ENCODE measurements at places on chromosomes 3 and 15. TPM values are rescaled to one million over a fixed set of nuclear protein-coding genes. Genes with fewer than 3 reads are reported as not detected.

- H3K4me3 ChIP-seq, result no peak overlapping the region
- H3K4me1 ChIP-seq, result no peaks in the 10 kb centered on the region
- no peaks in the 10 kb centered on the region for H3K27me3 ChIP-seq
- no peak overlapping the region for H3K27ac ChIP-seq
Measured at GRCh38 chr3:154011036-154011435, 110.2 kb upstream of the ARHGEF26 start.

DNA sequence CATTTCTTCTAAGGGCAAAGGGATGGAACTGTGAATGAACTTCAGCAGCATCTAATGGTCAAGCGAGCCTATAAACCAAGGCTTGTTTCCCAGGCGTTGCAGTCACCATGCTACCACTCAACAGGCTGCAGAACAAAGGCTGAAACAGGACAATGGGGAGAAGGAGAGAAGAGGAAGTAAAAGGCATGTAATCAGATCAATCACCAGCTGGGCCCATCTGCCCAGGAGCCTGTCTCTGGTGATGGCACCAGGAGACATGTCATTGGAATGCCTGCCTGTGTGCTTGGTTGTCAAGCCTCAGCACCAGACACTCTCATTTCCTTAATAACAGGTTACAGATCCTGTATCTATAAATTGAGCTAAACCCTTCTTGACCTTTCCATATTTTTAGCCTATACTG is 81.7 kb upstream of the UMPS start:
- no peaks in the 10 kb centered on the region for H3K36me3 ChIP-seq
- no peak overlapping the region for H3K27ac ChIP-seq
- no peak overlapping the region for H3K4me3 ChIP-seq
- DNase-seq, result no peak

DNA sequence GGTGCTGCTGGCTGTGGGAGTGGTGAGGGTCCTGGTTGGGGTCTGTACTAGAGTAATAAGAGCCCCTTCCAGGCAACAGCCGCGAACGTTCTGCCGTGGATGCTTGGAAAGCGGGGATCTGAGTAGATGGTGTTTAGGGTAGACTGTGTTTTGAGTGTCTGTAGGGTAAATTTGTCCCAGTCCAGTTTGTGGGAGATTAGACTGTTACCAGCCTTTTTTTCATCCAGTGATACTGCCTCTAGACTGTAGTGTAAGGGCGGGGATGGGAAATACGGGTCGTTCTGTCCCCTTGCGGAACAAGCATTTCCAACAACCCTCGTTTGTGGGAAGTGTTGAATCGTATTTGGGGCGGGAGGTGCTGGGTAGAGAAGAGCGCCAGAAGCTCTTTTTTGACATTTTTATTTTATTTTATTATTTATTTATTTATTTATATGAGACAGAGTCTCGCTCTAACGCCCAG is 424 bp downstream of the HAUS2 start:
- peaks cover 24% of the 10 kb centered on the region for H3K4me1 ChIP-seq
- H3K27ac ChIP-seq, result peak overlapping the region; percentile 92
- no peak for DNase-seq
- peak overlapping the region; percentile 88 for H3K4me3 ChIP-seq
- H3K36me3 ChIP-seq, result peaks cover 11% of the 10 kb centered on the region

THRB gene
- total RNA-seq, result 19.7 TPM

DNA sequence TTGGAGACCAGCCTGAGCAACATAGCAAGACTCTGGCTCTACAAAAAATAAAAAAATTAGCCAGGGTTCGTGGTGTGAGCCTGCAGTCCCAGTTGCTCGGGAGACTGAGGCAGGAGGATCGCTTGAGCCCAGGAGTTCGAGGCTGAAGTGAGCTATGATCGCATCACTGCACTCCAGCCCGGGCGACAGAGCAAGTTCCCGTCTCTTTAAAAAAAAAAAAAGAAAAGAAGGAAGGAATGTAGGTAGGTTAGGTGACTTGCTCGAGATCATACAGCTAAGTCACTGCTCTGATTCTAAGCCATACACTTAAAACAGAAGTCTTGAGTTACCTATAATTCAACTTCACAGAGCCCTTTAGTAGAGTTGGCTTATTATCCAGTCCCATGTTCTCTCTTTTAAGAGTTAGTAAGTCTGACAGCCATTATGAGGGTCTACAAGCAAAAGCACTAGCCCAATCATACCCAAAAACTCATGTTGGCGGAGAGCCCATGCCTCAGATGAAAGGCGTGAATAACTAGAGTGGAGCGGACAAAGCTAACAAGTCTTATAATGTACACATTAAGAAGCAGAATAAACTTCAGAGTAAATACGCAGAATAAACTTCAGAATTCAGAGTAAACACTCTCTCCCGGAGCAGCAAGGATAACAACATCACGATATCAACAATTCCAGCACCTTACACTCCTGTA is 768 bp downstream of the AAGAB start:
- peaks cover 15% of the 10 kb centered on the region for H3K4me1 ChIP-seq
- peak overlapping the region; percentile 92 for H3K27ac ChIP-seq
- peak overlapping the region; percentile 88 for H3K4me3 ChIP-seq
- DNase-seq, result no peak
- no peaks in the 10 kb centered on the region for H3K27me3 ChIP-seq
- no peaks in the 10 kb centered on the region for H3K36me3 ChIP-seq

CYP1A1 gene
- 2.4 TPM for total RNA-seq

DNA sequence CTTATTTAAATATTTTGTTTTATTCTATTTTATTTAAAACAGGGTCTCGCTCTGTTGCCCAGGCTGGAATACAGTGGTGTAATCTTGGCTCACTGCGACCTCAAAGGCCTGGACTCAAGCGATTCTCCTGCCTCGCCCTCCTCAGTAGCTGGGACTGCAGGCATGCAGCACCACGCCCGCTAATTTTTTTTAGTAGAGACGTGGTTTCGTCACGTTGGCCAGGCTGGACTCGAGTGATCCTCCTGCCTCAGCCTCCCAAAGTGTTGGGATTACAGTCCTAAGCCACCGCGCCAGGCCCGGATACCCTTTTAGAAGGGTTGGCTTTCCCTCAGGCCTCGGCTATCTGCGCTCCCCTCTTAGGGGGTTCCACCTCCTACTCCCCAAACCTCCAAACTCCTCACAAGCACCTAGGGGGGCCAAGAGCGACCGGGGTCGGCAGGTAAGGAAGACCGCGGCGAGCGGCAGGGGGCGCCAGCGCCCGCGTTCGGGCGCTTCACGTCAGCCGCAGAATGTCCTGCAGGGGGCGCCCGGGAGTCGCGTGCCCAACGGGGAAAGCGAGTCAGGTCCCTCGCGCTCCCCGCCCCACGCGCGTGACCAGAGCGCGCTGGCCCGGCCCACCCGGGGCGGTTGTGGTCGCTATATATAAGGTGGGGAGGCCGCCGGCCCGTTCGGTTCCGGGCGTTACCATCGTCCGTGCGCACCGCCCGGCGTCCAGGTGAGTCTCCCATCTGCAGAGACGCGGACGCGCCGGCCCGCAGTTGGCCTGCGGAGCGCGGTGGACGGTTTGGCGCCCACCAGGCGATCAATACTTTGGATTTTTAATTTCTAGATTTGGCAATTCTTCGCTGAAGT is 51.8 kb upstream of the GATM start:
- no peaks in the 10 kb centered on the region for H3K27me3 ChIP-seq
- DNase-seq, result peak; percentile 91
- H3K36me3 ChIP-seq, result no peaks in the 10 kb centered on the region
- peak overlapping the region; percentile 55 for H3K4me3 ChIP-seq
- H3K4me1 ChIP-seq, result no peaks in the 10 kb centered on the region
- H3K27ac ChIP-seq, result no peak overlapping the region

DNA sequence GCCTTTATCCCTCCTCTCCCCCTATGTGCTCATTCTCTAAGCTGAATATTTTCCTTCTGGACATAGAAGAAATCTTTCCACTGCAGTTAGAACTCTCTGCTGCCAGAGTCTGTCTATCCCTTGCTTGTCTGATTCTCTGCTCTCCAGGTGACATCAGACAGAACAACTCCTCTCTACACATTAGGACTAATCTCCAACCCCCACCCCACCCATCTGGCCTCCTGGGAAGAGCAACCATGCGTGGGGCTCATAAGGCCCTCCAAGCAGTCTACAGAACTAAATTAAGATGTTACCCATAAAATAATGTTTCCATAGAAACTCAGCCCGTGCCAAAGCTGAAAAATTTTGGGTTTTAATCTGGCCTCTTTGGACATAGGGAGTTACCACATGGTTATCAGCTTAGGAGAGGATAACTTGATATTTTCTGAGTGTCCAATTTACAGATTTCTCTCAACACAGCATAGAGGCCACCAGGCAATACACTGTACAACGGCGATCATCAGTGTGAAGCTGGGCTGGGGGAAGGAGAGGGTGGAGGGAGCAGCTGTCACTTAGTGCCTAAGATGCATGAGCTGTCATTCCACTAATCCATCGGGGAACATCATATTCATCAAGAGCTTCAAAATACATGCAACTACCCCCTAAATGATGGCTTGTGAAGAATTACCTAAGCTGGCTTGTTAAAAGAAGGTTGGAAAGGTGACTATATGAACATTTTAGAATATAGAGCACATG is 199.4 kb downstream of the CLSTN2 start:
- no peak for DNase-seq
- H3K4me3 ChIP-seq, result no peak overlapping the region
- no peaks in the 10 kb centered on the region for H3K4me1 ChIP-seq
- H3K27ac ChIP-seq, result no peak overlapping the region

PLSCR2 gene
- total RNA-seq, result not detected

Data from upper lobe of right lung (tissue), 1 donor.